ENCODE measurements at places on chromosomes 12 and 14. TPM values are rescaled to one million over a fixed set of nuclear protein-coding genes. Genes with fewer than 3 reads are reported as not detected.

The FAM90A1 gene
- total RNA-seq = 0.16 TPM

The SMCO2 gene
- not detected for total RNA-seq

The PRH2 gene
- total RNA-seq = not detected

The GRIN2B gene
- not detected for total RNA-seq

The PZP gene
- not detected for total RNA-seq

The MAP3K9 gene
- 0.58 TPM for total RNA-seq

The ADSS1 gene
- 4.2 TPM for total RNA-seq

The DPF3 gene
- total RNA-seq = 1.7 TPM

The DTD2 gene
- total RNA-seq = 15.2 TPM

The RPS6KA5 gene
- 7.7 TPM for total RNA-seq

The ZNF410 gene
- 30.0 TPM for total RNA-seq

The SLCO1B1 gene
- not detected for total RNA-seq

The MYO1H gene
- not detected for total RNA-seq

The COL2A1 gene
- not detected for total RNA-seq

The SVOP gene
- total RNA-seq = 0.09 TPM

The ADAM20 gene
- not detected for total RNA-seq

The HNRNPC gene
- total RNA-seq = 814 TPM

The CLEC6A gene
- not detected for total RNA-seq

The SLC16A7 gene
- 0.18 TPM for total RNA-seq

The MYH6 gene
- total RNA-seq = not detected

The RNASE7 gene
- not detected for total RNA-seq

The PARP2 gene
- total RNA-seq = 29.9 TPM

The GZMH gene
- not detected for total RNA-seq

The CIROP gene
- not detected for total RNA-seq

The MMP17 gene
- total RNA-seq = 18.0 TPM

The CIDEB gene
- total RNA-seq = 0.07 TPM

The PPM1H gene
- 23.0 TPM for total RNA-seq

The PLA2G1B gene
- 1.8 TPM for total RNA-seq

The ASIC1 gene
- total RNA-seq = 1.2 TPM

The KLHL33 gene
- not detected for total RNA-seq

The RNF212B gene
- total RNA-seq = not detected

The VASH1 gene
- total RNA-seq = 0.27 TPM

The PIP4K2C gene
- 29.3 TPM for total RNA-seq

The ARMH4 gene
- 0.07 TPM for total RNA-seq

The NFATC4 gene
- total RNA-seq = 3.7 TPM

The TMEM63C gene
- not detected for total RNA-seq

The CCDC175 gene
- total RNA-seq = not detected

The CAPS2 gene
- 0.36 TPM for total RNA-seq

The GAS2L3 gene
- total RNA-seq = 5.0 TPM

The PIANP gene
- not detected for total RNA-seq

The ASB2 gene
- total RNA-seq = not detected

The KRT6C gene
- total RNA-seq = not detected

The DEPDC4 gene
- total RNA-seq = 5.7 TPM

The RAD9B gene
- total RNA-seq = 0.51 TPM

The ACSS3 gene
- total RNA-seq = 0.40 TPM

The RIC8B gene
- total RNA-seq = 6.7 TPM

The SSTR1 gene
- not detected for total RNA-seq

The RTL1 gene
- total RNA-seq = not detected

The C14orf180 gene
- not detected for total RNA-seq

The APOLD1 gene
- total RNA-seq = 0.89 TPM

The PRB3 gene
- total RNA-seq = not detected

The CCDC196 gene
- not detected for total RNA-seq

The TAS2R7 gene
- not detected for total RNA-seq

The PLEKHG7 gene
- not detected for total RNA-seq

The SPTB gene
- 40.1 TPM for total RNA-seq

The NINJ2 gene
- total RNA-seq = 2.6 TPM

Data from K562 (cell line).